Activated CD4-positive, CD25-positive, alpha-beta regulatory T cell treated with anti-CD3 and anti-CD28 coated beads, Interleukin-2, amount 50 U/mL, for 16 hours (primary cell): ENCODE measurements at places on chromosomes 1 and 21.

DNA sequence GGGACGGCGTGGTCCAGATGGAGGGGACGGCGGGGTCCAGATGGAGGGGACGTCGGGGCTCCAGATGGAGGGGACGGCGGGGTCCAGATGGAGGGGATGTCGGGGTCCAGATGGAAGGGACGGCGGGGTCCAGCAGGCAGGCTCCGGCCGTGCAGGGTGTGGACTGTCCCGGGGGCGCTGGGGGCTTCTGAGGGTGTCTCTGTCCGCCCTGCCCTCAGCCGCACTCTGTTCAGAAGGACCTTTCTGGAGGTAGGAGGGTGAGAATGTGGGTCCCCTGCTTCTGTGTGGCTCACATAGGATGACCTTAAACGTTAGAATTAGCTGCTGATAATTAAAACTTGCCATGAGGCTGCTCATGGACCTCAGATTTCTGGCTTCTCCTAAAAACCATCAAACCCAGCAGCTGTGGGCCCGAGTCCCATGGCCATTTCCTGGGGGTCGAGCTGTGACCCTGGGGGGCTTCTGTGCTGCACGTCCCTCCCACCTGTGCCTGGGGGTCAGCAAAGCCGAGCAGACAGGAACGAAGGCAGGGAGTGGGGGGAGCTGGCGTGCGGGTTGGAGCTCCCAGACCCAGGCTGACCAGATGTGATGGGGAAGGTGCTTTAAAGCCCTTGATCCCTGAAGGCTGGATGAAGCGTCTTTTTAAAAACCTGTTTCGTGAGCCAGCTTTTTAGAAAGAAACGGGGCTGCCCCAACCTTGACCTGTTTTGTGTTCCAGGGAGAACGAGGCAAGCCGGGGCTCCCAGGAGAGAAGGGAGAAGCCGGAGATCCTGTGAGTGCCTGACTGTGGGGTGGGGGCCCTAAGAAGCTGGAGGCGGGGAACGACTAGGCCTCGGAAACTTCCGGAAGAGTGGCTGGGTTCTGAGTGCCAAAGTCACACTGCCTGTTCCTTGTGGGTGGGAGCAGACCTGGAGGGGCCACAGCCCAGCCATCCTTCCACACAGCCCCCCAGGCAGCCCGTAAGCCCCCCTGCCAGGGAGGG, 7.1 kb downstream of the COL6A1 start:
- DNase-seq, result no peak

DNA sequence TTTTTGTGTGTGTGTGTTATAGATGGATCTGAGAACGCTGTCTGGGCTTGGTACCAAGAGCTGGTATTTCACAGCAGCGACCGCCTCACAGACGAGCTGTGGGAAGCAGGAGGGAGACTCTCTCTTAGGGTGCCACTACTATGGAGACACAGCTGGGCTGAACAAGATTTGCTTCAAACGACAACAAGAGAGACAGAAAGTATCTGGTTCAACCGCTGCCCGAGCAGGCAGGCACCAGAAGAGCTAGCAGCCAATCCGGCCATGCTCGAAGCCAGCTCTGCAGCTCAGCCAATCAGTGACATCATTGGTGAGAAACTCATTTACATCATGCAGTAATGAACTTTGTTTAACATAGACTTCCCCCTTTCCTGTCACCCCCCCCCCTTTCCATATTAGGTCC, 341.3 kb downstream of the USP25 start:
- DNase-seq, result no peak

DNA sequence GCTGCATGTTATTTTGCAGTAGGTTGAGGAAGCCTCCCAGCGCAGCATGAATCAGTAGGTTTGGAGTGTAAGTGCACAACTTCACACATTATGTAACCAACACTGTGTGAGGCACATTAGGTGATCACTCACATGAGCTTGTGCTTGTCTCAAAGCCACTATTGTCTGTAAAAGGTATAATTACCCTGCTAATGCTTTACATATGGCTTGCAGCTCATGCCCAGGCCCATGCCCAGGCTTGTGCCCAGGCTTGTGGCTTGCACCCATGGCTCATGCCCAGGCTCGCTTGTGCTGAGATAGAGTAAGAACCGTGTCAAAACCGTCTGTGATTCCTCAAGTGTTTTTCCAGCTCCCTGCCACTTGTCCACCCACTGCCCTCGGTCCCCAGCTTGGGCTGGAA, 596.3 kb downstream of the LTN1 start:
- no peak for DNase-seq

DNA sequence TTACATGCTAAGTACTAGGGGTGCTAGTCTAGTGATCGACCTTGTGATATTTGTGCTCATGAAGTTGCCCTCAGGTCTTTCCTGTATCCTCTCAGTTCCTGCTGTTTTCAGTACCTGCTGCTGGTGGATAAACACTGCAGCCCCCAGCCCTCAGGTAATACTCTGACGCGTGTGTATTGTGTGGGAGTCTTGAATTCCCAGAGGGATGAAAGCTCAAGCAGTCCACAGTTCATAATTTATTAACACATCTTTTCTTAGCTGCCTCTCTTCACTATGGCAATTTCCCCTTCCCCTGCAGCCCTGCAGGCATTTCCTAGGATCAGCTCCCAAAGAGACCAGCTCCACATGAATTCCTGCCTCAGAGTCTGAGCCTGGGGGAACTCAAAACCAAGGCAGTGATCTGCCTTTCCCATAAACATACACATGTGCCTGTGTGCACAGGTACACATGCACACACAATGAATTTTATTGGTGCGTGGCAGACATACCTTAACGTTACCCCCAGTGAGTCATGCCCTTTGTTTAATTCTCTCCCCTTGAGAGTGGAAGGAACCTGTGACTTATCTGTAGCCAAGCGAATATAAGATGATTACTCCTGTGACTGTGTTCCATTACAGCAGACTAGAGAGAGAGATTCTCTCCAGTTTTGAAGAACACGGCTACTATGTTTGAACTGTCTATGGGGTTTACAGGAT, 14.1 kb upstream of the HMGCS2 start:
- DNase-seq, result no peak

GRCh38 chr1:1399872-1400575, 889 bp upstream of the CCNL2 start:
- no peak for DNase-seq

GRCh38 chr21:34945288-34945687, 103.8 kb downstream of the RUNX1 start:
- DNase-seq, result no peak

- DNase-seq, result no peak
Observed at GRCh38 chr1:67747671-67748546, 62.9 kb downstream of the GADD45A start.

GRCh38 chr1:53619367-53620060, 119.5 kb downstream of the GLIS1 start:
- no peak for DNase-seq

DNA sequence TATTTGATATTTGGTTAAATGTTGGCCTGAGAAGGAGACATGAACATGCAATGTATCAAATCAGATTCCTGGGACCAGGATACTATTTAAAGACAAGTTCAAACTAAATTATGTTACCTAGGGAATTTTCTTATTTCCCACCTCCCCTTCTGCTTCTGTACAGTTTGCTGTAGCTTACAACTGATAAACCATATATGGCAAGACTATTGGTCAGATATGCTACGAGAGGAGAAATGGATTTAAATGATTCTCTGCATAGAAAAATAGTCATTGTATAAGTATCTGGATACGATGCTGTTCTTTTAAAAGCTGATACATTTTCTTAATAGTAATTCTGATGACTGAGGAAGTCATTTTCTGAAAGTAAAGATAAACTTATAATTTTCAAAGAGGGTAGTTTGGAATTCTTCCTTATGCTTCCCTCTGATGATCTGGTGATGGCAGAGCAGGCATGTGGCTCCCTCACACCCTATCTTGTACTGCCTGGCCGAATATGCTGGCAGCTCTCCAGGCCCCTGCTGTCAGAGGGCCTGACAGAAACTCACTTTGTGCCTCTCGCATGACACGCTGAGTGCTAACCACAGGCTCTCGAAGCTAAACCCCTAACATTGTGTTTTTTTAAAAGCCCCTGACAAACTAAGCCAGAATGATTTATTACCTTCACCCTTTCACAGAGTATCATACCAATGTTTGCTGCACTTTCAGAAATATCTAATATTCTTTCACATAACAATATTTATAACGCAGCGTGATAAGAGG, 19.4 kb downstream of the RRP15 start:
- no peak for DNase-seq

DNA sequence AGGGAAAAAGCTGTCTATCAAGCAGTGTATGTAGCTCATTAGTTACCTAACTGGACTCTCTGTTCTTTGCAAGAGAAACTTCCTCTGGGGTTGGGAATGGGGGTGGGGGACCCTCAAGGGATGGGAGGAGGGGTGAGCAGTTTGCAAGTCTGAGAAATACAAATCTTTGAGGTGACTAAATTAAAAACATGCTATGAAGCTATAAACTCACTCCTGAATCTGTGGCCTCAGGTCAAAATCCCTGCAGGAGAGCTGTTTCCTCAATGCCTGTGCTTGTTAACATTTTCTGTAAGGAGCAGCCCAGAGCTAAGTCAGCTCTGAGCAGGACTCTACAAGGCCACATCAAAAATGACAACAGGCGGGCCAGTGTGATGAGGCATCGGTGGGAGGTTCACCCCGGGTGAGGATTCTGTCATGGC, 32.8 kb upstream of the PTPRC start:
- no peak for DNase-seq

DNA sequence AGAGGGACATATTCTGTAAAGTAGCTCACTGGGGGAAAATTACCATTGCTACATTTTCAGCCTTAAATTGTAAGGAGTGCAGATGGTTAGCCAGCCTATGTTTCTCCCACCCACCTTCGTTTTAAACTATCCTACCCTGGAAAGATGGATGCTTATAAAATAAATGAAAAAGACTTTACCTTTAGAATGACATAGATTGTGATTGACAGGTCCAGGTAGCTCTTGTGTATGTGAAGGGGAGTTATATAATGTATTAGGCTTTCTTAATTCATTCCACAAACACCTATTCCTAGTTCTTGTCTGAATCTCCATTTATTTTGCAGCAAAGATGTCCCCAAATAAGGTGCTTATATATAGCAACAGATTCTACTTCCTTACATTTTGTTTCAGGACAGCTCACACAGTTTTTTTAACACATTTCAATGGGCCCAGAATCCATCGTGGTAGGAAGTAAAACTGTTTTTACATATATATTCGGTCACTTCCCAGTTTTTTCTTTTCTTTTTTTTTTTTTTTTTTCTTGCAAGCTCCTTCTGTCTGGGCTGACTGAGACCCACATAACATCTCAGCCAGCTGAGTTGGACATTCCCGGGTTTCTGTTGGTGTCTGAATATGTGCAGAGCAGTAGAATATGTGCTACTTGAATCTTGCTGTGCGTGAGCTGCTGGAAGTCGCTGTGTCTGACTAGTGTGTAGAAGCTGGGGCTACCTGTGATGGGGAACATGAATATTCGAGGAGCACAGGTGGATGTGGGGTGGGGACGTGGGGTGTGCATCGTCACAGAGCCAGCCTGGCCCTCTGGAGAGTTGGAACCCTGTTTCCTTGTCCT, 27.8 kb downstream of the UCK2 start:
- no peak for DNase-seq

GRCh38 chr1:13616234-13616633, 32.6 kb downstream of the PDPN start:
- no peak for DNase-seq

DNA sequence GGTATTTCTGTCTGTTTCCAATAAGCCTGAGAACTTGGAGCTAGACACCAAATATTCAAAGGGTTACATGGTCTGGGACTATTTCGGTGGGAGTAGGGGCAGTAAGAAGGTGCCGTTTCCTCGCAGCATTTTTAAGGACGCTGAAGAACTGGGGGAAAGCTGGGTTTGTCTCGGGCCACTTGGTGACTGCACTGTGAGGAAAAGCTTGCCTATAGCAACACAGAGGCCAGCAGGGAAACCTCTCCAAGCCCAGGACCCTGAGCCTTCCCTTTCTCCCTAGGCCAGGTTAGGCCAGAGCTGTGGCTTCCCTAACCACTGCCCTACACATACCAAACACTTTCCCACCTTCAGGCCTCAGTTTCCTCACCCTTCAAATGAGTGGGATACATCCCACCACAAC, 3.3 kb downstream of the GLIS1 start:
- DNase-seq, result no peak

DNA sequence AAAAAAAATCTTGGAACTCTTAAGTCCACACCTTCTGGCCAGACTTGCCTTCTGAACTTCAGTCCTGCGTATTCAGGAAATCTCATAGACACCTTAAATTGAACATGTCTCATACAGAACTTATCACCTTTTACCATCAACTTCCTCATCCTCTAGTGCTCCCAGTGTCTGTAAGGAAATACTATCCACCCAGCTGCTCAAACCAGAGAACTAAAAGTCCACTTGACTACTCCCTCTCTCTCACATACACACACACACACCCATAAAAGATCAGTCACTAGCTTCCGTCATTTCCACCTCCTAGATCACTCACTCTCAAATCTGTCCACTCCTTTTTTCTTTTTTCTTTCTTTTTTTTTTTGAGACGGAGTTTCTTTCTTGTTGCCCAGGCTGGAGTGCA, 10.9 kb upstream of the CAP1 start:
- DNase-seq, result no peak

DNA sequence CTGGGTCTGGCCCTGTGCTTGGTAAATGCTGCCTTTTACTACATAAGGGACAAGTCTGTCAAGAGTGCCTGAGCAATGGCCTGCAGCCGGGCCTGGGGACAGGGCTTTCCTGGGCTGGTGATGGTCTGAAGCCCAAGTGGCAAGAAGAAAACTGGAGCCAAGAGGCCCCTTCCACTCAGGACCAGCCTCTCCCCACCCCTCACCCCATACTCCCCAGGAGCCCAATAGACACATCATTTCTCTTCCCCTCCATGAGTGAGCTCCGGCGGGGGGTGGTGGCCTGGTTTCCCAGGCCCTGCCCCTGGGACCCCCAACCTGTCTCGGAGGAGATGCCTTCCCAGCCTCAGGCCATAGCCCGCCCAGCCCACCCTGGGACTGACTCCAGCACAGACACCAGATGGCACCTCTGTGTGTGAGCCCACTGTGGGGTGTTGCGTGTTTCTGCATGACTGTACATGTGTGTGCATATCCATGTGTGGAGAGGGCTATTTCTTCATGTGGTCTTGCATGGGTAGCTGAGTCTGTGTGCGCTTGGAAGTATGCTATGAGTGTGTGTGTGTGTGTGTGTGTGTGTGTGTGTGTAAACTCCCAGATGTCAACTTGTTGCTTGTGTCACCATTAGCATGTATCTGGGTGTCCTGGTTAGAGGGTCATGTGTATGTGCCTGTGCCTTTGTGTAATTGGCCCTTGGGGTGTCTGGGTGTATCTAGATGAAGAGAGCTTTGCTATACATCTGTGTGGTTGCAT, 14.3 kb upstream of the LRP8 start:
- DNase-seq, result no peak

- no peak for DNase-seq
Observed at GRCh38 chr1:113027449-113027848, 45.5 kb upstream of the LRIG2 start.

DNA sequence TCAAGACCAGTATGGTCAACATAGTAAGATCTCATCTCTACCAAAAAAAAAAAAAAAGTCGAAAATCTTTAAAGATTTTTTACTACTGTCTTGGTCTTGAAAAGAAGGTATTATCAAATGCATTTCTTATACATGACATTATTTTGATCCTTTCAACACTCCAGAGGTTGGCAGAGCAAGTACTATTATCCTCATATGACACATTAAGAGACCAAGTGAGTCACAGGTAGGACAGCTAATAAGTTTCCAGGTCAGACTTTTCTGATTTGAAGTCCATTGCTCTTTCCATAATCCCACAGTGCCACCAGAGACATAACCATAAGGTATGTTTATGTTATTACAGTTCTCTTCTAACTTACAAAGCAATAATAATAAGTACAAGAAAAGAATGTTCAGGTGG, 15.2 kb downstream of the DBT start:
- no peak for DNase-seq
